Activated CD4-positive, CD25-positive, alpha-beta regulatory T cell treated with anti-CD3 and anti-CD28 coated beads, Interleukin-2, amount 50 U/mL, for 24 hours (primary cell): ENCODE measurements at places on chromosomes 11 and 22.

GRCh38 chr11:79025622-79026021 is 415.2 kb downstream of the TENM4 start:
- no peak for ATAC-seq

- no peak for ATAC-seq
Observed at GRCh38 chr11:117906126-117906525, 23.1 kb downstream of the TMPRSS13 start.

- no peak for ATAC-seq
Observed at GRCh38 chr22:29065468-29066190, 4.0 kb upstream of the C22orf31 start.

DNA sequence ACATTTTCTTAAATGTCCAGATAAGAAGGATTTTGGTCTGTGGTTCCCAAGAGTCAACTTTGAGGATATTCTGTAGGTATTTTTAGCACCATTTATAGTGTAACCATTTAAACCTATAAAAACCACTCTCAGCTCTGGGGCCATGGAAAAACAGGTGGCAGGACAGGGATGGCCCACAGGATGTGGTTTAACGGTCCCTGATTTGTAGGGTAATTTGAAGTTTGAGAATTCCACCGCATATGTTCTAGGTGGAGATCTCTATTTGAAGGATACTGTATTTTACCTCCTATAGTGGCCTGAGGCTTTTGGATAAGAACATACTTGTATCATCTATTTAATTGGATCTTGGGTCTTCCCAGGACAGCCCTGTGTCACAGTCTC is 62.4 kb upstream of the IGLL5 start:
- no peak for ATAC-seq

DNA sequence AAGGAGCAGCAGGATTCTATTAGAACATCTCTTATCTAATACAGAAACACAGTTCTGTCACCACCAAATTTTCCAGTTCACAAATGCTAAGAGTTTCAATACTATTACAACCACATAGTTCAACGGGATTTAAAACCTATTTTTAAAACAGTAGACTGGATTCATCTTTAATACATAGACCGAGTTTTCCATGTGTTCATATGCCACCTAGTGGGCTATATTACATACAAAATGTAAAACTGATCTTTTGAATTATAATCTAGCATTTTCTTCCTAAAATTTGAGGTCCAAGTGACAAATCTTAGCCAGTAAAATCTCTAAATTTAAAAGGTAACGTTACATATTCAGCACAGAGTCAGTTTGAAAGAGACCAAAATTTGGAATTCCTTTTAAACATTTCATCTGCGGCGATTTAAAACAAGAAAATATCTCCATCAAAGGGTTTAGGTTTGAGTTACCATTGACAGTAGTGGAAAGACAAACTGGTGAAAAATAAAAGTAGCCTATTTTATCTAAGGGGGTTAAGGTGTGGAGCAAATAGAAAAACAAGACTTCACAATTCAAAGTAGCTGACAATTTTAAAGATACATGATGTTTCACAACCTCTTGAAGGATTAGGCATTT is 269.3 kb upstream of the MPPED2 start:
- no peak for ATAC-seq

DNA sequence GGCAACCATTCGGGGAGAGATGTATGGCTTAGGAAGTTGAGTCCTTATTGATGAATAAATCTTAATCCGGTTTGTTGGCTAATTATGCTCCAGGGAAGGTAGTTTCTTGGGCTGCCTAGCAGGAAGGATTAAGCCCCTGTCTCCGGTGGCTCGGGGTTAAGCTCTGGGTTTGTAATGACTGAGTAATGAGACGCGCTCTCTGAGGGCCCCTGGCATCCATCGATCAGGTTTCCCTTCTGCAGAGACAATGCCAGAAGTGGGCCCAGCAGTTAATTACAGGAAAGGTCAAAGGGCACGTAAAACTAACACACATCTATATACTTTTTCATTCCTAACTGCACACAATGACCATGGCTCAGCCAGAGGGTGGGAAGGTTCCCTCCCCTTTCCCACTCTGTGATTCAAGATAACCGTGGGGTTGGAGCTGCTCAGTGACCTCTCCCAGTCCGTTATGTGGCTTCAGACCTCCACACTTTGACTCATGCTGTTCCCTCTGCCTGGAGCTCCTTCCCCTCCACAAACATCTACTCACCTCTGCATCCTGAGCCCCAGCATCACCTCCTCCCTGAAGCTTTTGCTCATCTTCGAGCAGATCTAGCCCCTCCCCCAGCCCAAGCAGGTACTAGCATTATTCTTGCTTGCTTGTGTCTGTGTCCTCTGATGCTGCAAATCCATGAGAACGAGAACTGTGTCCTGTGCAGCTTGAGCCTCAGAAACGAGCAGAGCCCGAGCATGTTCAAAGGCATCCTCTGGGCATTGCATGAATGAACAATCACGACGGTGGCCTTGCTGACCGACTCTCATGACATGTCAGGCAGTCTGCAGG is 16.6 kb downstream of the SCUBE1 start:
- ATAC-seq: no peak

GRCh38 chr11:2193099-2193887 is 21.7 kb upstream of the TH start:
- no peak for ATAC-seq

DNA sequence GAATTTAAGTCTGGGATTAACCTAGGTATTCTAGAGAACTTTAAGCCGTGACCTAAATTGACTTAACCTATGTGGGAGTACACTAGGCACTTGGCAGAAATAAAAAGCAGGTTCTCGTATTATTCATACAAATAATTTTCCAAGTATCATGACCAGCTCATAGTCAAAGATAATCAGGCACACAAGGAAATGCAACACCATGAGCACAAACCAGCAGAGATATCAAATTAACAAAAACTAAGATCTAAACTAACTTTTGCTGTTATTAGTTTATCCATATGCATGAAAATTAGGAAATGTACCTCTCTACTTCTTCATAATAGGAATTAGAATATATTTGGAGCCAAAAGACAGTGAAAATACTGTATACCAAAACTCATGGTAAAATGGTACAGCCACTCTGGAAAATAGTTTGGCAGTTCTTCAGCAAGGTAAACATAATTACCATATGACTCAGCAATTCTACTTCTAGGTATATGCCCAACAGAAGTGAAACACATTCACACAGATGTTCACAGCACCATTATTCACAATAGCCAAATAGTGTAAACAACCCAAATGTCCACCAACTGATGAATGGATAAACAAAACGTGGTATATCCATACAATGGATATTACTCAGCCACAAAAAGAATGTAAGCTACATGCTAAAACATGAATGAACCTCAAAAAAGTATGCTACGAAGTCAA is 154.1 kb downstream of the ENTHD1 start:
- no peak for ATAC-seq

DNA sequence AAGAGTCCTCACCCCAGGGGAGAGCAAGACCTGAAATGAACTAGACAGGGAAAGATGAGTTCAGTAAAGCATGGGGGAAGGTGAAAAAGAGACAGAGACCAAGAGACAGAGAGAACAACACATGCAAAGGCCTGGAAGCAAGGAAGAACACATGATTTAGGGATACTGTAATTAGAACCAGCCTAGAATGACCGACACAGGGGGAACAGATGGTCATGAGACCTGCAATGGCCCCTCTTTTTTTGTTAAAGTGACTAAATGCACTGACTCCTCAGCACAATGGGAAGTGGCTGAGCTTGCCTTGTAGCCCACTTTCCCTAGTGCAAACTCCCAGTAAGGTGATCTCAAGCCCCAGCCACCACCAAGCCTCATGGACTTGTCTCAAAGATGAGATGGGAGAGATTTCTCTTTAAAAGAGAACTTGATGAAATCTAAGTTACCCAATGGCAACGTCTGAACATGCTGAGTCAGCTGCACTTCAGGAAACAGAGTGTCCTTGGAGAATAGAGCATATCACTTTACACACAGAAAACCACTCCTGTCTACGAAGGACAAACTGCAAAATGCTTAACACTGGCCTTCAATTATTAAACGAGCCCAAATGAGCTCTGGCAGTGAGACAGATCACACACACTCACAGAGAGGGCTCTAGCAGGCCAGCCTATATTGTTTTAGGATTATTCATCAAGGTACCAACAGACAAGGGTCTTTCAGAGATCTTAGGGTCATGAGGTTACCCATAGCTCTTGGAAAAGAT is 91.0 kb downstream of the SERGEF start:
- ATAC-seq: no peak

- no peak for ATAC-seq
Observed at GRCh38 chr11:76159983-76160661, 46.2 kb downstream of the WNT11 start.

DNA sequence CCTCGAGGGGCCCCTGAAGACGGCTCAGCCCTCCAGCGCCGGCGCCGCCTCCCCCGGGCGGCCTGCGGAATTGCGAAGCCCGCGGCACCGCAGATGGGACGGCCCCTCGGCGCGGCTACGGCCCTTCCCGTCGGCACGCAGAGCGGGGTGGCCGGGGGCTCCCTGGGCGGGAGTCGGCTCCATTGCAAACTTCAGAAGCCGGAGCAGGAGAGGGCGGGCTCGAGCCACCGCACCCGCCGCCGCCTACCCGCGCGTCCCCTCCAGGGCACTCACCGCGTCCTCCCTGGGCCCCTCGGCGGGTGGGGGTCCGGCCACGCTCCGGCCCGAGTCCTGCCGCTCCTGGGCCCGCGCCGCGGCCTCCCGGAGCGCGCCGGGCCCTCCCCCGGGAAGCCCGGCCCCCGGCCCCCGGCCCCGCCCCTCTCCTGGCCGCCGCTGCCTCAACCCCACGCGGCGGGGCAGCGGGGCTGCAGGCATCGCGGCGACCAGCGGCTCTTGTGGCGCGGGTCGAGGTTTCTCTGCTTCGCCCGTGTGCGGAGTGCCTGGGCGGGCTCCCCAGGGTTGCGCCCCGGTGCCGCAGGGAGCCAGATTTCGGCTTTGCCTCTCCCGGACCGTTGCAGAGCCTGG is at the start of gene PACSIN3:
Gene PACSIN3, minus strand, starts transcription at position 359 of the 624 bp plus-strand sequence. CDS start 3,707 bp downstream, outside the sequence.
- peak; percentile 66 for ATAC-seq

- ATAC-seq: no peak
Observed at GRCh38 chr11:119148720-119149017, 183 bp upstream of the ABCG4 start.

DNA sequence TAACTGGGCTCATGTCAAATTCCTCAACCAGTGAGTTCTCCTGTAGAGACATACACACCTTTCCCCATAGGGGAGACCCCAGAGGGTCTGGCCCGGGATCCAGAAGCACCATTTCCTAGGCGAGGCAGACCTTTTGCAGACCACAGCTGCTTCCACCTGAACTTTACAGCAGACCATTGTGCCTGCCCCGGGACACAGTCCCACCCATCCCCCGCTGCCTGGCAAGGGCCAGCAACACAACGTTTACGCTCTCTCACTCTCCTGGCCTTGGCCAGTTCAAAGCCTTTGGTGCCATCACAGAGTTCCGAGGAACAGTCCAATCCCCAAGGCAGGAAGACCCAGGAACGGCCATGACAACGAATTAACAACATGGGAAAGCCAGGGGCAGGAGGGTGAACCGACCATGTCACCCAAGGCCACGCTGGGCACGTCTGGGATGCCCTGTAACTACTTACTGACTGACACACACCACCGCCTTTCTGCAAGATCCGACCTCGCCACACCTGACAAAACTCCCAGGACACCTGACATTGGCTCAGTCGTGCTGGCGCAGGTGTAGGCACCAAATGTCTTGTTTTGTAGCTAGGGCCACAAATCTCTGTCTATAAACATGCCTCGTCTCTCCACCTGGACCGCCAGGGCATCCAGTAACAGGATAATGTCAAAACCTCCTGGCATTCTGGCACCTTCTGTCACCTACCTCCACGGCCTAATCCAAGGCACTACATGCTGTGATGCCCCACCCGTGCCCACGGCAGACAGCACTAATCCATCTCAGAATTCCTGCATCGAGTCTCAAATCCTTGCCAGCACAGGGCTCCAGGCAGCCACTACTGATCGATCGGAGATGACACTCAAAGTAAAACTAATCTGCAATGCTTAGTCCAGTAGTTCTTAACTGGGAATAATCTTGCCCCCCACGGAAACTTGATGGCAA is 51.3 kb downstream of the MYH9 start:
- no peak for ATAC-seq

DNA sequence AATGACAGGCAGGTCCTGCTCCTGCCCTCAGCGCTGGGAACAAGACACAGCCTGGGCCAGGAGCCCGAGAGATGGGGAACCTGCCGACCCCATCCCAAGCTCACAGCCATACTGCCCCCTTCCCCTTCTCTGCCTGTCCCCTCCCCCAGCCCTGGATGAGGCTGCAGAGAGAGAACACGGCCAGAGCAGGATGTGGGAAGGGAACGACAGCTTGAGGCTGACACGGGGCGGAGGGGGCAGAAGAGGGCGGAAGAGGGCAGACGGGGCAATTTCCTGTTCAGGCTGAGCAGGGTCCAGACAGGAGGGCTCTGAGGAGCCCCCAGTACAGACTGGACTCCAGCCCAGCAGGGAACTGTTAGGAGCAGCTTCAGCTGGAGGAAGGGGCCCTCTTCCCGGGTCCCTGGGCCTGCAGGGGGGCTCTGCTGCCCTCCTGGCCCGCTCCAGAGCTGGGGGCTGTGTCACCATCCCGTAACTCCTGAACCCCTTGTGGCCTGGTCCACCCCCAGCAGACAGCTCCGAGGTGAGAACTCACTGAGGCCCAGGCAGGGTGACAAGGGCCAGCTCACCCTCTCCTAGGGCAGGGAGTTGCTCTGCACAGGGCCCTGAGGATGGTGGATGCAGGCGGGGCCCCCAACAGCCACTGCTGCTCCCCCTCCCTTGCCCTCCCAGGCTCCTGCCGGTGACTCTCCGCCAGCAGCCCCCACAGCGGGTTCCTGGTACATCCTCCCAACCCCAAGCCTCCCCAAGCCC is 5.7 kb downstream of the CTSD start:
- ATAC-seq: peak; percentile 67

DNA sequence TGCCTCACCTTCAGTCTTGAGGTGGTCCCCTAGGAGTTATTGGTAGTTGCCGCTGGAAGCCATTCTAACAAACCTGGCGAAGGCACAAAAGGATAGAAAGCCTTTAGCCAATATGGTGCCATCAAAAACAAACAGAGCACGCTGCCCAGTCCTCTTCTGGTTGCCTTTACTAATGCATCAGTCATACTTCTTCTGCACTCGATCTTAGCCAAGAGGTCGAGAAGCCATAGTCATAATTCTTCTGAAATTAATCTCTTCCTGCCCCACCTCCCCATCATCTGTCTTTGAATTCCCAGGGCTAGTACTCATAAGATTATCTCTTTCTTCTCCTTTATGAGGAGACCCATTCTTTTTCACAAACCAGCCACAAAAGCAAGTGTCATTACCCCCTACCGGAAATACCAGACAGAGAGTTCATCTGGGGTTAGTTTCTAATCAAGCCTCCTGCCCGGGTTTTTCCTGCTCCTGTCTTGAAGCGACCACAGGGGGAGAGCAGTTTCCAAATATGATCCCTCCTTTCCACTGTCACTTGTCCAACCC is 21.4 kb upstream of the EHF start:
- ATAC-seq: no peak

- ATAC-seq: no peak
Observed at GRCh38 chr11:58626934-58627483, 4.5 kb downstream of the CNTF start.

DNA sequence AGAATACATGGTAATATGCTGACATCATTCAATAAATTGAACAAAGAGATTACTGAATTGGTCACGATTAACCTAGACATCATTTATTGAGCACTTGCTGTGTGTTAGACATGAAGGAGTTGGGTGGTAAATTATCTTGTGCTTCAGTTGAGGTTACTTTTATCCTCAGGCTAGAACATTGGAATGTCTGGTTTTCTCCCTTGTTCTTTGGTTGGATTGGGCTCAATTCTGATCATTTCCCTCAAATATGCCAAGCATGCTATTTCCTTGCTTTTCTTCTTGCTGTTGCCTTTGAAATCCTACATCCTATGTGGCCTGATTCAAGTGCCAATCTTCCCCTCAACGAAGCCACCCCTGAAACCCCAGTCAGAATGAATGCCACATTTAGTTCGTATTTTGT is 65.8 kb downstream of the DEUP1 start:
- no peak for ATAC-seq

GRCh38 chr11:98621767-98622166 is 399.0 kb upstream of the CNTN5 start:
- ATAC-seq: no peak
